ENCODE measurements at places on chromosomes 12 and 14.
A peak's percentile ranks its signal among the peaks of the same experiment; 100 is the strongest.

GRCh38 chr12:1611803-1612572, 17.0 kb upstream of the WNT5B start:
- ATAC-seq: peak; percentile 90

DNA sequence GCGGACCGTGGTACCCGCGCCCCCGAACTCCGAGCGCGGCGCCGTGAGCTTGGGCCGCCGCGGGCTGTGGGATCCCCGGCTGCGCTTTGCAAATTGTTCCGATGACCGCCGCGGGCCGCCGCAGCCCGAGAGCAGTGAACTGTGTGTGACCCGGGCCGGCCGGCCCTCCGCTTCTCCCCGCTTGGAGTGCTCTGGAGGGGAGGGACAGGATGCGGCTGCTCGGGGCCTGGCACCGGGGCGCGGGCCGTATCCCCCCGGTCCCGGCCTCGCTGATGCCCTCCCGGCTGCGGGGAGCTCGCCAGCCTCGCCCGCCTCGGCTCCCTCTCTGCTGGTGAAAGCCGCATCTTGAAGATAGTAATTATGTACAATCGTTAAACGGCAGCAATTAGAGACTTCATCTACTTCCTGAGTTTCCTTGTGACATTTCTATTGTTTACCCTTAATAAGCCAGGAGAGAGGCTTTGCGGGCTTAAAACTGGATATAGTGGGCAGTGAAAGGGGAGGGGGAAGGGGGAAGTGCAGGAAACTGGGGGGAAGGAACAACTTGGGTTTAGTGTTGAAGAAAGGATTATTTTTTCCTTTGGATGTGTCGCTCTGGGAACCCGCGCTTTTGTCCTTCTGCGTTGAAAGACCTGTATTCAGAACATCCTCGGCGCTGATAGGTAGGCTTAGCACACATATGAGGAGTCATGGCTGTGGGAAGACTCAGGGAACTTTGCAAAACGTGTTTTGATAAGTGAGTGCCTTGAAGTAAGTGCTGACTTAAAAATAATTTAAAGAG, 1.2 kb downstream of the PELI2 start:
- ATAC-seq: peak; percentile 43

GRCh38 chr14:51823706-51824105, 36.7 kb upstream of the GNG2 start:
- ATAC-seq: no peak

GRCh38 chr14:101788016-101788635, 26.6 kb downstream of the PPP2R5C start:
- 0 out of 3 replicates have a peak, but pooled peaks have one; percentile 26 for ATAC-seq

DNA sequence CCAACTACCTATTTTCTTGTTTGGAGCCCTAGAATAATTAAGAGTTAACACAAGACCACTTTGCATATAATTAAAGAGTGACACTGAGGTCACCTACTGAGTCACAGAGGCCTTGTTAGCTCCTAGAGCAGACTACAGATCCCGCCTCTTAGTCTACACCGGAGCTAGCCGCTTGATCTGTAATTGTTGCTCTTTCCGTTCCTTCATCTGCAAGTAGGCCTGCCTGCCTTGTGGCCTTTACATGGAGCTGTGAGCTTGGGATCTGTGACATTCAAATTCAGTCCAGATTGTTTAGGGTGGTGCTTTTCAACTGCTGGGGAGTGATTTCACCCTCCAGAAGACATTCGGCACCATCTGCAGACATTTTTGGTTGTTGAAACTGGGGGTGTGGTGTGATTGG, 5.6 kb upstream of the DYNLL1 start:
- ATAC-seq: no peak

GRCh38 chr12:22893878-22894277, 268.9 kb downstream of the ETNK1 start:
- ATAC-seq: no peak

DNA sequence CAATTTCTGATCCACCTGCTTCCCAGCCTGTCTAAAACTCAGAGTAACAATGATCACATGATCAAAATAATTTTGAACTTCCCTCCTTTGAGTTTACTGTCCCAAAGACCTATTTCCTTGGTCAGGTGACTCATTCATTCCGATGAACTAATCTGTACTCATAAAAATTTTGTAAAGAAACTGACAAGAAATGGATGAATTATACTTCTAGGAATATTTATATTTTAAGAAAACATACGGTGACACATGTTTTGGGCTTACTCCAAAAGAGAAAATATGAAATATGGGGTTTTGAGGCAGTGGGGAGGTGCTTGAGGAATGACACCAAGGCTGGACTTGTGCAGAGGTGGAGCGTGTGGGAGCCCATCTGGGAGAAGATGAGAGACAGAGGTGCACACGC, 42.0 kb downstream of the GUCY2C start:
- no peak for ATAC-seq

GRCh38 chr12:66713984-66714383, 35.1 kb upstream of the GRIP1 start:
- ATAC-seq: no peak

- peak; percentile 55 for ATAC-seq
Observed at GRCh38 chr14:103384450-103385151, 614 bp upstream of the MARK3 start.

GRCh38 chr12:105481392-105482300, 151.2 kb downstream of the C12orf75 start:
- peak; percentile 38 for ATAC-seq

DNA sequence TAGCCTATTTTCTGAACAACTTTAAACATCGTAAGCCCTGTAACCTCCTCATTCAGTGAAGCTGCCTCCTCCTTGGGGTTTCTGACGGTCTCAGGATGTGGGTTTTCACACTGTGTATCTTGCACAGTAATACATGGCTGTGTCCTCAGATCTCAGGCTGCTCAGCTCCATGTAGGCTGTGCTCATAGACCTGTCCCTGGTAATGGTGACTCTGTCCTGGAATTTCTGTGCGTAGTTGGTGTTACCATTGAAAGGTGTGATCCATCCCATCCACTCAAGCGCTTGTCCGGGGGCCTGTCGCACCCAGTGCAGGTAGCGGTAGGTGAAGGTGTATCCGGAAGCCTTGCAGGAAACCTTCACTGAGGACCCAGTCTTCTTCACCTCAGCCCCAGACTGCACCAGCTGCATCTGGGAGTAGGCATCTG, 980.5 kb downstream of the TMEM121 start:
- ATAC-seq: no peak

DNA sequence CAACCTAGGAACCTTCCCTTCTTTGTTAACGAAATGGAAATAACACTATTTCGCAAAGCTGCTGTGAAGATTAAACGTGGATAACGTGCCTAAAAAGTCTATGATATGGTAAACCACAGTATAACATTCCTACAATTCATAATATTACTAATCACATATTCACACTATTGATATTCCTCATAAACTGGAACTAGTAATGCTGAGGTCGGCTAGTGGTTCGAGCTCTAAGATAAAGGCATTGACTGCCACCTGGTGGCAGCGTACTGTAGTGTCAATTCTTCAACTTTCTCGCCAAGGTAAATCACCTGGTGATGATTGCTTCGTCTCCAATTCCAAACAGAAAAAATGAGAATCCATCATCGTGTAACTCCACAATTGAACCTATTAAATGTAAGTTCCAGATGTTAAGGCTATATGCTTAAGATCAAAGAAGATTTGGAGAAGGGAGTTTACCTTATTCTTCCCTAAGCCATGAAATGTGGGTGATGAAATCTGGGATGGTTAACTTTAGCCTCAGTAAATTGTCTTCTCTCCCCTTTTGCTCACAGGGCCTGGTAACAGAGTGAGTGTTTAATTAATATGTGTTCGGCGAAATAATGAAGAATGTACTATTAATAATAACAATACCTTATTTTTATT, 197.5 kb upstream of the TMEM132C start:
- 0 out of 3 replicates have a peak, but pooled peaks have one; percentile 26 for ATAC-seq

GRCh38 chr12:126772171-126772864, 1494.7 kb upstream of the TMEM132C start:
- ATAC-seq: no peak

DNA sequence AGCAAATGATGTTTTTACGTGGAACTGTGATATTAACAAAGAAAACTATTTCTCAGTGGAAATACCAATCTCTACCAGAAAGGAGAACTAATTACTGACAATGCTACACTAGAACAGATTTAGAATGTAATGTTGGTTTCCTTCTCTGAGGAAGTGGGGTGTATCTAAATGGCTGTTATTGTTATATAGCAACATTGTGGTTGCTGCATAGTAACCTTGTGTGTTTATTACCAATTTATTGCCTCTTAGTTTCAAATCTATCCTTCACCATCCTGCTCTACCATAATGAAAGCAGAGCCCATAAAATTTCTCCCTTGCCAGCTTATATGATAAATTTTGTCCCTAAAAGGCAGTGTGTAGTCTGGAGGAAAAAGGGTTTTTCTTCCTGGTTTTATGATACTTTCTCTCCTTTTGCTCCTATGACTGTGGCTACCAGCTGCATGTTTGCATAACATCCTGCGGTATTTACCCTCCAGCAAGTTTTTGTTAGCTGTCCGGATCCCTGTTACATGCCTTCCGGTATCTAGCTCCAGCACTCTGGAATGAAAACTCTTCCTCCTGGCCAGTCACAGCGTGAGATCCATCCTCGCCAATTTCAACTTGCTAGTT, 5.7 kb upstream of the KLRK1 start:
- no peak for ATAC-seq

All from SK-N-SH treated with all-trans-retinoic acid at 6 μM for 48 hours (cell line).